T follicular helper cell (primary cell): ENCODE measurements at places on chromosomes 7 and 10.

DNA sequence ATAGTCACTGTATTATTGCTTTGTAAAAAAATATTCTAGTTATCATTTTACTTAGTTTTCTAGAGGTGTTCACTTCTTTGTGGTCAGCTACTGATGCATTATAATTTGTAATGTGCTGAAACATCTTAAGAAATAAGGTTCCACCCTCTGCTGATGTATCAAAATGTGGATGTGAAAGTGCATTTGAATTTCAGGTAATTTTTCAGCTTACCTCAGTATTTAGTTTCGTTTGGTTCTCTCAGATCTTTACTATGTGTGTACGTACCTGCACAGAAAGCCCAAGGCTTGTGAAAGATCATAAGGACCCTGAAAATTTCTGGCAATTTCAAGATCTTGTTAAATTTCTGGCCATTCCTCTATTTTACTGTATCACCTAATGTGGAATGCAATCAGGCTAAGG lies 542.3 kb upstream of the TPK1 start:
- no peak for DNase-seq

- no peak for DNase-seq
These were observed 45.6 kb downstream of the PDSS1 start for GRCh38 chr10:26743091-26743490.

DNA sequence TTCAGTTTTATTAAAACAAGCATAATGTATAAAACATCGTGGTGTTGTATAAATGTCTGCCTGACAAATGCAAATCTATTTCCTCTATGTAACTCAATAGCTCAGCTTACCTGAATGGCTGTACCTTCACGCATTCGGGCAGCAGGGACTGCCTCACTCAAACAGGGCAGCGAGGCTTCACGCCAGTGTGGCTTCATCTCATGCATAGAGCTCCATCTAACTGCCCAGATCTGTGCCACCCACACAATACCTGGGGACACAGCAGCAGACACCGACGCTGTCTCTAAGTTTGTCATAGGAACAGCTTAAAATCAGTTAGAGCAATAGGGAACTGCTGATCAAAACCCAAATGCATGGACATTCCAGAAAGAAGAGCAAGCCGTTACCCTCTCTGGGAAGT lies 182.8 kb upstream of the ANKRD30A start:
- no peak for DNase-seq

DNA sequence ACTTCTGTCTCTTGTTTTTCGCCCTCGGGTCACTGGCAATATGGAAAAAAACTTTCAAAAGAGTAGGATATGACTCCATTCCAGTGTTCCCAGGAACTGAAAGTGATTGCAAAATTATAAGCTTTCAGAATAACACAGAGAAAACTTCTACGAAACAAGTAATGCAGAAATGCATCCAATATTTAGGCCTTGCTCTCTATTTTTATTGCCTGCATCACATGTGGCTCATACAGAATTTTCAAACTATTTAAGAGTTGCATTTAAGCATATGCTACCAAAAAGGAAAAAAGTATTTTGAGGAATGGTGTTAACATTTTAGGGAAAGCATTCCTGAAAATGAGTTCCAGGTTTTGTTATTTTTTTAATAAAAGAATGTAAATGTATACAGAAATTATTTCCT lies 228.0 kb downstream of the CACNB2 start:
- DNase-seq = no peak

GRCh38 chr7:134051020-134051419 lies 76.1 kb upstream of the LRGUK start:
- DNase-seq = no peak
